T-helper 1 cell (primary cell): ENCODE measurements at places on chromosomes 5 and 9.

DNA sequence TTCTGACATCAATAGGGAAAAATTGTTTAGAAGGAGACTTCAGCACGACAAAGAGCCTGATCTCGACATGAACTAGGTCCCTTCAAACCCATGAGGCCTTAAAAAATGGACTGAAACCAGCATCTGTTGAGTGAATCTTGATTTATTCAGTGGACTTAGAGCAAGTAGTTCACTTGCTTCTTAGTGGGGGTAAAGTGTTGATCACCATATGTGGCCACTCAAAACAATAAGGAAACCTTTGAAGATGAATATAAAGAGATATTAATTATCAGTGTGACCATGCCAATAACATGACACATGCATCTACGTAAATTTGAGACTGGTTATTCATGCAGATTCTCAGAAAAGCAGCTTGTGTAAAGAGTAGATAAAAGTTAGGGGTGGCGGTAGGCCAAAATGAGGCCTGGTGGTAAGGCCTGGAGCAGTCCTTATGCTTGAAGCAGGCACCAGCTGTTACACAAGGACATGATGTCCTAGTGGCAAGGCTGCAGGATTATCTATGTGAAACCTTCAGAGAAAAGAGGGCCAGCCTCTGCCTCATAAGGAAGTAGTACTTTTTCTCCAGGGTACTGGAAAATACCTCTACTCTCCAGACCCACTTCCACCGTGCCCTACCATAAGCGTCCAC, 61.3 kb downstream of the S1PR3 start:
- DNase-seq, result no peak

- DNase-seq, result no peak
Measured at GRCh38 chr5:108278285-108279240, 103.3 kb downstream of the FBXL17 start.

DNA sequence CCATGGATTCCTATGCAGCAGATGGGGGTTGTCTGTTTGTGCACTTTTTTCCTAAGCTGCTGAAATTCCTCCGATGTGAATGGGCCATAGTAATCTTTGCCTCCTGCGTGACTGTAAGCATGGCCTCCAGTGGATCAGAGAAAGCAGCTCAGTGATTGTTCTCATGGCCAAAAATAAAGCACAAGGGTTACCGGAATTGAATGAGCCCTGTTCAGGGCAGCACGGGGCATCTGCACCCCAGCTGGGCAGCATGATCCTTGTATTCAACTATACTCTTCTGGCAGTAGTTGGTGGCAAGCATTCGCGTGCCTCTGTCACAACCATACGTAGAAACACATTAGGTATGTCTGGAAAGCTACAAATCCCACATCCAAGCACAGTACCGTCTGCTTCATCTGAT, 193.9 kb downstream of the RORB start:
- no peak for DNase-seq

GRCh38 chr9:78552802-78553201, 255.9 kb downstream of the PSAT1 start:
- DNase-seq, result no peak

- no peak for DNase-seq
Measured at GRCh38 chr9:117671468-117671867, 32.7 kb upstream of the TLR4 start.

DNA sequence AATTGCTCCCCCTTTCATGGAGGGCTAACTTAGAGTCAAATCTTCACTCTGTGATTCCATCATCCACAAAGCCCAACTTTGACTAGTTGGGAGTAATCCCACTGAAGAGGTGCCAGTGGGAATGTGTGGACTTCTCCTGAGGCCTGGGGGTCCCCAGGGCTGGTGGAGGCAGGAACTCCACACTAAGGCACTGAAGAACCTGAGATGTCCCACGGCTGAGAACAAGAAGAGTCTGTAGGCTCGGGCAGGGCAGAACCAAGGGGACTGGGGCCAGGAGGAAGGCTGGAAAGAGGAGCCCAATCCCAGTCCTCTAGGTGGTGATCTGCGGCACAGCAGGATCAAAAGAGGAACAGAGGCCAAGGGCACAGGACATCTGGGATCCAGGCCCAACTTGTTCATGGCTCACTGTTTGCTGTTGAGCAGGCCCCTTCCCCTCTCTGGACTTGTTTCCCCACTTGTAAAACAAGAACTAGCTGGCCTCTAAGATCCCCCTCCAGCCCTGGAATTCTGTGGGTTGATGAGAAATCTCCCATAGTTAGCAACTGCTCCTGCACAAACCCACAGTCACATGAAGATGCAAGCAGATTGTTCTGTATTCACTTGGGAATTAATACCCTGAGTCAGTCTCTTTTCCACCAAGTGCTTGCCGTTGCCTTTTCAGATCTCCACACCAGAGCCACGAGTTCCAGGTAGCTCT, 32.7 kb upstream of the ALDH1B1 start:
- no peak for DNase-seq

GRCh38 chr5:158965334-158965733, 134.4 kb downstream of the EBF1 start:
- no peak for DNase-seq

DNA sequence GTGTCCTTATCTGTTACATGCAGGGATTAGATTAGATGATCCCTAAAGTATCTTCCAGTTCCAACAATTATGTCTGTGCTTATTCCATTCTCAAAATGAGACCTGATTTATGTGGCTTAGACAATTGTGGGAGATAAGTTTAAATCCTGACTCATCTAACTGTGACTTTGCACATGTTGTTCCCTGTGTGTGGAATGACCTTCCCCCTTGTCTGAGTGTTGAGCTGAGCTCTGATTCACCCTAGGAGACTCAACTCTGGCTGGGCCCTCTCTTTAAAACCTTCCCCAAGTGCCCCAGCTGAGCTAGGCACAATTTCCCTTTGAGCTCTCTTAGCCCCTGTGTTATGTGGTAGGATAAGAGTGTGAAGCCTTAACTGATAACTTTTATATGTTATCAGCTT, 118.9 kb upstream of the ELL2 start:
- no peak for DNase-seq

GRCh38 chr9:91516777-91517176, 93.1 kb upstream of the NFIL3 start:
- no peak for DNase-seq

DNA sequence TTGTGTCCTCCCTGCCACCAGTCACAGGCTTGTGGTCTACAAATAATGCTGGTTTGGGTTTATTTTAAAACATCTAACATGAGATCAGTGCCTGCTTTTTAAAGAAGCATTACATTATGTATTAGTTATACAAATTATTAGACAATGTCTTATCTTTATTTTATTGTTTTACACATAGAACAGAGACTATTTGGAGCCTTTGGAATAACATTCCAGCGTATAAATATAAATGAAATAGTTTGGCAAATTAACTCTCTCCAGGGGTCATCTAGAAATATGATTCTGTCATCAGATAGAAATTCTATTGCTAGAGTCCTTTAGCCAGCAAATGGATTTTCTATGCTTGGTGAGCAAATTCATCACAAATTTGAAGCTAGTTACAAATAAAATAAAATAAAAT, 22.4 kb downstream of the MAP1B start:
- DNase-seq, result no peak

DNA sequence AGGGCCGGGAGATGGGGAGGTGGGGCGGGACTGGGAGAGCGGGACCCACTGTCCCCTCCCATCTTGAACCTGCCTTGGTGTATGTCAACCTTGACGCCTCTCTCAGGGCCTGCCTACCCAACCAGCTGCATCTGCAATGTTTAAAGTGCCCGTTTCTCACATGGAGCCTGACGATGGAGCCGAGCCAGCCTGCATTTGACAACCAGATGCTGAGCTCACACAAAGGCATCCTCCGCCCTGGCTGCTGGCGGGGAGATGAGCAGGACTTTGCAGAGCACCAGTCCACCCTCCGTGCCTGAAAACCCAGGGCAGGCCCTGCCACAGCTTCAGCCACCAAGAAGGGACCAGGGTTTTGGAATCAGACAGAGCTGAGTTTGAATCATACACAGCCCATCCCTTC, 141.1 kb upstream of the SMIM23 start:
- no peak for DNase-seq

GRCh38 chr5:11719888-11720481, 184.3 kb downstream of the CTNND2 start:
- DNase-seq, result no peak

- no peak for DNase-seq
Measured at GRCh38 chr5:105956456-105957196, 1714.1 kb downstream of the EFNA5 start.

- no peak for DNase-seq
Measured at GRCh38 chr9:132005899-132006298, 73.8 kb downstream of the MED27 start.

- DNase-seq, result peak; percentile 29
Measured at GRCh38 chr5:6766604-6767093, 53.4 kb downstream of the TENT4A start.

GRCh38 chr5:16681876-16682275, 65.1 kb upstream of the RETREG1 start:
- DNase-seq, result no peak
